ENCODE measurements at places on chromosomes 6 and 20.

- DNase-seq: no peak
Measured at GRCh38 chr6:40399888-40400457, 187.2 kb downstream of the LRFN2 start.

DNA sequence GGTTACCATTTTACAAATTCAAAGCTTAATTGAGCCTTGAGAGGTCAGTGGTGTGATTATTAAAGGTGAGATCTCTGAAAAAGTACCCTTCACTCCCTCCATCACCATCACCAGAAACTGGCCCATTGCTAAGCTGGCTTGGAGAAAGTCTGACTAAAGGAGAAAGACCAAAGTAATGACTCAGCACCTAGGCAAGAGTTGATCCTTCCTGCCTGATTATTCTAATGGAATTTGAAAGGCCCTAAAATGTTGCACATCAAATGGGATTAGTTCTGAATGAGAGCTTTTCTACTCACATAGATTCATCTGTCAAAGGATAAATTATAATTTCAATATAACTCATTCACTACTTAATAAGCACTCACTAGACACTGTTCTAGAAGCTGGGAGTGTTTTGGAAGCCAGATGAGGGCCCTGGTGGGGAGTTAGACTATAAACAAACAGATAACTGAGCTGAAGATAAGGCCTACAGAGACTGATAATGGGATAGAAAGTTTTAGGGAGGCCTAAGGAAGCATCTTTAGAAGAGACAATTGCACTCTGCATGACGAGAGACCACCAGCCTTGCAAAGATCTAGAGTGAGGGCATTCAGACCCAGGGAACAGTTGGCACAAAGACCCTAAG, 366.7 kb downstream of the SYNE1 start:
- DNase-seq: peak; percentile 74

DNA sequence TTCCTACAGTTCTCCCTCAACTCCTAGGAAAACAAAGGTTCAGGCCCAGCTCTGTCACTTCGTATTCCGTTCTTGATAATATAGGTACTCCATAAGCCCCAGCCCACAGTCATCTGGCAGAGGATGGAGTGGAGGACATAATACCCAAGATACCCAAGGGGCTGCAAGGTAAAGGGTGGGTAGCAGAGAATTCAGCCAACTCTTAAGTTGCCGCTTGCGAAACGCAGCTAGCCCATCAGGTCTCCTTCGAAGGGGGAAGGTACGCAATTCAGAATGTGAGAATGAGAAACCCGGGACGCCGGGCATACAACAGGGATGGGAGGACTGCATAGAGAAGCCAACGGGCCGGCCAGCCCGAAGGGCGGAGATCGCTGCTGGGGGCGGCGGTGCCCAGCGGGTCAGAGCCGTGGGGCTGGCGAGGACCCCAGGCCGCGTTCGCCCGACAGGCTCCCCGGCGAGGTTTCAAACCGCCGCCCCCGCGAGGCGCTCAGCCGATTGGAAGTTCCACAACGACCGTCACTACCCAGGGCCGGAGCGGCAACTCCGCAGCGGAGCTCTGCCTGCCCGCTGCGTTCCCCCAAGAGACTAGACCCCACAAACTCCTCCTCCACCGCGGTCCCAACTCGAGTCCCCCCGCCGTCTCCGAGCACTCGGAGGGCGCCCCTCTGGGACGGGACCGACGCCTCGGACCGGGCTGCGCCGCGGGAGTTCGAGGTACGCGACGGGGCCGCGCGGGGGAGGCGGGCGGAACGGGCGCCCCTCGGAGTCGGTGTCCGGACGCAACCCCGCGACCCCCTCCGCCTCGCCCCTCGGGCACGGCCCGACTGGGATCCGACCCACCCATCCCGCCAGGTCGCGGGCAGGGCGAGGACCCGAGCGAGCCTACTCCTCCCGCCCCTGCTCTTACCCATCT, 911 bp downstream of the CDK19 start:
- peak; percentile 23 for DNase-seq

DNA sequence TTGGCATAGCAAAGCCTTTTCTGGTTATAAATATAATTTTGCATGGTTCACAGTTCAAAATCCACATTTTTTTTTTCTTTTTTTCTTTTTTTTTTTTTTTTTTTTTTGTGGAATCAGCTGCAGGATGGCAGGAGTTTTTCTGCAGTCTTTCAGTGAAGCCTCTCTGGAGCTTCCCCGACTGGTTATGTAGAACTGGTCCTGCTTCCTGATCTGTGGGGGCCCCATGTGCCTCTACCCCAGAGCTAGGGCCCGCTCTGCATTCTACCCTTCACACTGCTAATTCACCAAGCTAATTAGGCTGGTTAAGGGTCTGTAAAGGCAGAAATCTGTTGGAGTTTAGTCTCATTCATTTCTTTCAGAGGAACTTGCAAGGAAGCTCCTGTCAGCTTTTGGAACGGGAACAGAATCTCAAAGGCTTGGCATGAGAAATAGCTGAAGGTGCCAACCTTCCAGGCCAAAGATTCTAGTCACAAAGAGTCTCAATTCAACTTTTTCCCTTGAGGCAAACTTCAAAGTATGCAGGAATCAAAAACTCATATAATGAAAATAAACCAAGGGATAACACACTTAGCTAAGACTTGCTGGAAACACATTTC, 45.5 kb downstream of the HMGN3 start:
- no peak for DNase-seq

DNA sequence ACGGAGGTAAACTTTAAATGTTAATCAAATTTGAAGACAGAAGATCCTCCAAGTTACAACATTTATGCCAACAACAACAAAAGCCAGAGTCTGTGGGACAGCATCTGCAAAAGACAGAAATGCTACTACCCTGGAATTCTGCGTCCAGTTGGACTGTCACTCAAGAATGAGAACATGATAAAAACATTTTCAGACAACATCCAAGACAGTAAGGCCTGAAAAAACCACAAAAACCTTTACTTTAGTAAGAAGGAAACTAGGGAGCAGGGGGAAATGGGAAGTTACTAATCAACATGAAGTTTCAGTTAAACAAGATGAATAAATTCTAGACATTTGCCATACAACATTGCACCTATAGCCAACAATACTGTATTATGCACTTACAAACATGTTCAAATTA, 77.6 kb downstream of the MLIP start:
- DNase-seq: no peak

- DNase-seq: no peak
Measured at GRCh38 chr6:145968051-145968450, 3.9 kb upstream of the SHPRH start.

GRCh38 chr6:36985417-36985807, 584 bp downstream of the MTCH1 start:
- DNase-seq: no peak

- no peak for DNase-seq
Measured at GRCh38 chr6:160269023-160269521, 10.5 kb upstream of the SLC22A2 start.

GRCh38 chr6:132669690-132670291, 10.8 kb upstream of the TAAR1 start:
- no peak for DNase-seq

- DNase-seq: peak; percentile 89
Measured at GRCh38 chr6:16684896-16685554, 76.2 kb downstream of the ATXN1 start.

DNA sequence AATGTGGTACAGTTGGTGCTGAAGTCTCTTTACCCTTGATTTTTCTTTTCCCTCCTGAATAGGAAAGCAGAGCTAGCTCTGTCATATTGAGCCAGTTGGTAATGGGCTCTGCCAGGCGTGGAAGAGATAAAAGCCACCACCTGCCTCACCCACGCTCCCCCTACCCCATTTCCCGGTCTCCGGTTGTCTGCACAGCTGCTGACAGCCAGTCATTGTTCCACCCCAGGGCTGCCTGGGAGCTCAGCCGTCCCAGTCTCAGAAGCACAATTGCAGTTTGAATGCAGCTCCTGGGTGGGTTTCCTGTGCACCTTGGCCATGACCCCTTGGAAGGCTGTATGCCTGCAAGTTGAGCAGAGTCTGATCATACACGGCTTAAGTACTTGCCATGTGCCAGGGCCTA, 675.2 kb upstream of the FLRT3 start:
- DNase-seq: no peak

DNA sequence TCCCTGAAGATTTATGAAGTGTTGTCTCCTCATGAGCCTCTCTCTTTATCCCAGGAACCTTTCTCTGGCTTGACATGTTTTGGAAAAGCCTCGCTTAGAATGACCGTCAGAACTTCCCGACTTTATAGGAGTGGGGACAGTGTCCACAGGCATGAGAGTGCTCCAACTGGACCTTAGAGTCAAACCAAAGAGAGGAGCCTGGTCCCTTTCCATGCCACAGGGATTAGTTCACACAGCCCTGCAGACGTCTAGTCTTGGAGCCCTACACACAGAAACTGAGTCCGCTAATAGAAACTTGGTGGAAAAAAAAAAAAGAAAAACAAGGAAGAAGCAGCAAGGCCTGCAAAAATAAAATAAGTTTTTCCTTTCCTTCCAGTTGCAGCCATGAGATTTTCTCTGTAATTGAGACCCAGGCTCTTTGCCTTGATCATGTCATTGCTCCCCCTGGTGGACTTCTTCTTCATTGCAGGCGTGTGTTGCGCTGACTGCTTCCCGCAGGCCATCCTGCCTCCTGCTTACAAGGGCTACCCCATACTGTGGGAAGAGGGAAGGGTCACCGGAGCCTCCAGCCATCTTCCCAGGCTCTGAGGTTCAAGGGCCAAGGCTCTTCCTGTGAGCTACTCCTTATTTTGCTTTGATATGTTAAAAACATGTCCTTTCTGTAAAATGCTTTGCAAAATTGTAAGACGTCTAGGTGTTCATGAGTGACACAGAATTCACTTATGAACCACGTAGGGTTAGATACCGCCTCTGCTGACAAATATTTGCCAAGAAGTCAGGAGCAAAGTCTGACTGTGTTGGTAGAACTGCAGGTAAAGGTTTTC, 201.0 kb downstream of the UST start:
- DNase-seq: peak; percentile 46

DNA sequence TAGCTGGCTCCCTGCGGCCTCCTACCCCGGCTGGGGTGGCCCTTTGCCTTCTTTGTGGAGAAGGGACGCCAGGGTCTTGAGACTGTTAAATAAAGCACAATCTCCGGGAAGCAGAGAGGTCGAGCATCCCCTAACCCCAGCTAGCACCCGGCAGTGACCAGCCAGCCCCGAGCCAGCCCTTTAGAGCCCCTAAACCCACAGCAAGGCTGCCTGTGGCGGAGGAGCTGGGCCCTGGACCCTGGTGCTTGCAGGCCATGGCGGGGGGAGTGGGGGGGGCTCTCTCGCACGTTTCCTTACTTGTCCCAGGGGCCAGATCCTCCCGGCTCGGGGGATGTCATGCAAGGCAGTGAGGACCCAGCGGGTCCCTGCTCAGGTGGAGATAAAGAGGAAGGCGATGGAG, 49.2 kb upstream of the GATA5 start:
- DNase-seq: no peak

DNA sequence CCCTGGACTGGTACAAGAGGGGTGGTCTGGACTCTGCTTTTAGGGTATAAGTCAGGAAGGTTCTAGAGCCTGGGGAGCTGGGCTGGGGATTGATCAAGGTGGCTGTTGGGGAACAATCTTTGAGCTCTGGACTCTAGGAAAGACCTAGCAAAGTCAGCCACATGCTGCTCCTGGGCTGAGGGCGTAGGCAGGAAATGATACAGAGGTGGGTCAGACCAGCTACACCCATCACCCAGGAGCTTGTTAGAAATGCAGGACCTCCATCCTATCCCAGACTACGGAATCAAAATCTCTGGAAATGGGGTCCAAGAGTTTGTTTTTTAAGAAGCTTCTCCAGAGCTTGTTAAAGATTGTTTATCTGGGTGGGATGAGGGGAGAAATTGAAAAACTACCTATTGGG, 9.4 kb downstream of the ADTRP start:
- DNase-seq: no peak

DNA sequence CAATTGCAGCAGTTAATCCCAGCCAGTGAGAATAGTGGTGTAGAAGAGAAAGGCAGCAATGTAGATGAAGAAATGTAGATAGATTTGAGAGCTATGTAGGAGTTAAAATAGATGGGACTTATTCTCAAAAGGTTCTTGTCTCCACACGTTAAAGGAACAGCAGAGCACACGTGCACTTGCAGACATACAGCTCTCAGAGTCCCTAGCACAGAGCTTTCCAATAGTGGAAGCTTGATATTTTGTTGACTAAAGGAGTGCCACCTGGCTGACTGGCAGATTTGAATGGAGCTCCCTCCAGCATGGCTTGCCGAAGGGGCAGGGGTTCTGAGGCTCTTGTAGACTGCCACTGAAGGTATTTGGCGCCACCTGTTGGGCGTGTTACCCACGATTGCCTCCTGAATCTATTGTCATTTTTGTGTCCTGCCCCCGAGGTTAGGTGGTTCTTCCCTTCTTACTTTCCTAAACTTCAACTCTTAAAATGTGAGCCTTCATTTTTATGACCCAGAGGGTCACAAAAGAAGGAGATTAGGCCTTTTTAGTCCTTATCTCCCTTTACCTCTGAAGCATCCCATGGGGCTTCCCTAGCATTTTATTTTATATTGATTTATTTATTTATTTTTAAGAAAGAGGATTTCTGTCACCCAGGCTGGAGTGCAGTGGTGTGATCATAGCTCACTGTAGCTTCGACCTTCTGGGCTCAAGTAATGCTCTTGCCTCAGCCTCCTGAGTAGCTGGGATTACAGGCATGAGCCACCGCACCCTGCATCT, 16.4 kb downstream of the BRD2 start:
- DNase-seq: peak; percentile 57

DNA sequence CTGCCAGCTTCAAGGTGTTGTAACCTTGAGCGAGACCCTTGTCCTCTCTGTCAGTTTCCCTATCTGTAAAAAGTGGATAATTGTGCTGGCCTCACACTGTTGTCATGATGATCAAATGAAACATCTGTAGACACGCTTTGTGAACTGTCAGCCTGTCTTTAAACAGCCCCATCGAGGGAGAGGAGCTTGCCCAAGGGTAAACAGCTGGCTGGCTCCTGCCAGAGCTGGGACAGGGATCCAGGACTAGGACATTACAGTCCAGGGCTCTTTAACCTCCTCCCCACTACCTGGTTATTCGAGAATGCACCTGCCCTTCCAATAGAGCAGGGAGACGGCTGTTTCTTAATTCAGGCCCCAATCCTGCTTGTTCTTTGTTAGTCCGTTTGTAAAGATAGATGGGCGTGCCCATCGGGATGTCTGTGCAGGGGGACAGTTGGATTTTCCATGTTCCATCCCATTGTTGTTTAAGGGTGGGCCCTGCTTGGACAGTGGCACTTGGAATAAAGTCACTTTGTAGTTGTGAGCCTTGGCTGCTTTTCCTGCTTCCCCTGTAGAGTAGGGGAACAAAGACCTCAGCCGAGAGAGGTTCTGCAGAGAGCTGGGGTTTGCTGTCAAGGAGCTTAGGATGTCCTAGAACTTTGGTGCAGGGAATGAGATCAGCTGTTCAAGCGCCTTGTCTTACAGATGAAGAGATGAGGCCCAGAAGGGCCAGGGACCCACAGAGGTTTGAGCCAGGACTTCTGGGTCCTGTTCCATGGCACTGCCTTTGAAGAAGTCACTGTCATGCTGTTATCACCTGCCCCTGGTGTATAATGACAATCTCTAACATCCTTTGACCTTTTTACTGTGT, 77.9 kb upstream of the MYL9 start:
- no peak for DNase-seq

- no peak for DNase-seq
Measured at GRCh38 chr6:151675746-151676459, 131.6 kb upstream of the ESR1 start.

All from astrocyte (in vitro differentiated cells and primary cell).